Breast epithelium (tissue), 4 donors: ENCODE measurements at places on chromosomes 2 and 18. TPM values are rescaled to one million over a fixed set of nuclear protein-coding genes. Genes with fewer than 3 reads are reported as not detected.

The SCN9A gene
- 3.5 TPM for total RNA-seq

The KCNIP3 gene
- total RNA-seq, result 30.1 TPM

The EMX1 gene
- 0.44 TPM for total RNA-seq

The IL36RN gene
- total RNA-seq, result not detected

The UGT1A4 gene
- total RNA-seq, result not detected

The ST6GAL2 gene
- 2.3 TPM for total RNA-seq

The MDH1 gene
- 147 TPM for total RNA-seq

The NAT8 gene
- not detected for total RNA-seq

The AGAP1 gene
- 25.9 TPM for total RNA-seq

DNA sequence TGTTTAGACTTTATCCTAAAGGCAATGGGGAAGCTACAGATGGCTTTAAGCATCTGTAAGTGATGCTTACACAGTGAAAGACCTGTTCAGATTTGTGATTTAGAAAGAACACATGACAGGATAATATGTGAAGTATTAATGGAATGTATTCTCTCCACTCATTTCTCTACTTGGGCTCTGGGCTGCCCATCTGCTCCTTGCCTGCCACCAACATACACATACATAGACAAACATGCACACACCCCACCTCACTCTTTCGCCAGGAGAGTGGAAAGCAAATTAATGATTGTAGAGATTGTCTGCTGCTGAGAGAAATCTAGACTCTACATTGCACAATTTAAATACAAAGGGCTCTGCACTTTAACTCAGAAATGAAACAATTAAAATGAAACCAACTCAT, 61.0 kb upstream of the NFE2L2 start:
- DNase-seq, result no peak

GRCh38 chr2:218270721-218271486, 585 bp downstream of the PNKD start:
- no peak for DNase-seq

- no peak for DNase-seq
Observed at GRCh38 chr2:70440621-70441020, 113.0 kb downstream of the TGFA start.

- DNase-seq, result no peak
Observed at GRCh38 chr2:150963336-150963735, 298.3 kb downstream of the RBM43 start.

DNA sequence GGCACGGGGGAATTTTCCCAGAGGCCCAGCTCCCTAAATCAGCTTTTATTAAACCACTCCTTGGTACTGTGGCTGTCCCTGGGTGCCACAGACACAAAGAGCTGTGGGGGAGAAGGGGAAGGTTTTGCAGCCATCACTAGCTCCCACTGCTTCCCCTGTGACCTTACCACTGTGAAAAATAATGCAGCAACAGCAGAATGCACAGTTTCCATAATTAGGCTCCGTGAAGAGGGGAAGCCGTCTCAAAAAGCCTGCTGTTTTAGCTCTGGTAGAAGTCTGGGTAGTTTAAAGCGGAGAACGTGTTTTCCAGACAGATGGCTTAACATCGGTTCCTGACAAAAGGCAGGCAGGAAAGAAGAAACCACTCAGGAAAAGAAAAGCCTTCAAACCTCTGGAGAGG, 27.5 kb upstream of the CAB39 start:
- DNase-seq, result no peak

GRCh38 chr2:134360745-134361487, 107.0 kb downstream of the MGAT5 start:
- no peak for DNase-seq

GRCh38 chr18:11860594-11861450, 9.6 kb downstream of the CHMP1B start:
- DNase-seq, result no peak

DNA sequence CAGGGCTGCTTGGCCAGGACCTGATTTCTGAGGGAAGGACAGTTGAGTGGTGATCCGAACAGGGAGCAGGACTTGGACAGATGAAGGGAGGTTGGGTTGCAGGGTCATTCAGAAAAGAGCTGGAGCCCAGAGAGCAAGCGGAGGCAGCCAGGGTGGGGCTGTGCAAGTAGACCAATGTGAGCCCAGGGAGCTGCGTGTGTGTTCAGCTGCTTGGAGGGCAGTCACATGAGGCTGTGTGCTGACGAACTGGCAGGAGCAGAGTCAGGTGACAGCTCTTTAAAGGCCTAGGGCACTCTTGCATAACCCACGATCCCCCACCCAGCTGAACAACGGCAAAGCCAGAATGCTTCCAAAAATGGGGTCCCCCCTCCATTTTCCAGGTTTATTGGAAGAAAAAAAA, 4.6 kb upstream of the MLPH start:
- peak; percentile 80 for DNase-seq

- DNase-seq, result no peak
Observed at GRCh38 chr2:36982467-36982866, 16.1 kb upstream of the STRN start.

GRCh38 chr2:160837416-160837815, 322.8 kb upstream of the TANK start:
- DNase-seq, result no peak

DNA sequence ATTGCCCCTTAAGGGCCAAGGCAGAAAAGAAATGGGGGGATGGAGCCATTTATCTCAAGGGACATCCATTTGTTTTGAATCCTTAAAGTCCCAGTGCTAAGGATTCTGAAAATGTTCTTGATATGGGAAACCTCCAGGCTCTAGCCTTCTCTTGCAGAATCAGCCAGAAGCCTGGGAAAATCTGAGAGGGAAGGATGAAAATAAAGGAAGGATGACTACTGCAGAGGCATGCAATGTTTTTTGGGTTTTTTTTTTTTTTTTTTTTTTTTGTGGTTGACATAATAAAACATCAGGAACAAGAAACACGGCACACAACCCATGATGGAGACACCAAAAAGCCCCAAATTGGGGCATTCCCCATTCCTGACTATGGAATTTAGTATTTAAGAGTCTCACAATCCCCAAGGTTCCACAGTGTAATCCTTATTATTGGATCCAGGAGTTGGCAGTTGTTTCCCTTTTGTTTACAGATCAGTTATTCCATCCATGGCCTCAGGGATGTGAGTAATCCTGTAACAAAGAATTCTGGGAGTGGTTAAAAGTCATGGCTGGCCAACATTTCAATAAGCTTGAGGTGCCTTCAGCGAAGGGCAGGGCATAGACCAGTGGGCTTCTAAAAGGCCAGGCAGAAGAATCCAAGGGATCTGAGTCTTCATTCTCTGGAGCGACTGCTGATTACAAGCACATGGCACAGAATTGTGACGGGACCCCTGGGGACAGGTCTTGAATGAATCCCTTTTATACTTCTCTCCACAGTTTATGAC, 337.5 kb downstream of the GULP1 start:
- no peak for DNase-seq

- DNase-seq, result no peak
Observed at GRCh38 chr2:109333414-109334210, 204.6 kb downstream of the SH3RF3 start.

- no peak for DNase-seq
Observed at GRCh38 chr18:5288517-5288935, 7.0 kb downstream of the ZBTB14 start.

DNA sequence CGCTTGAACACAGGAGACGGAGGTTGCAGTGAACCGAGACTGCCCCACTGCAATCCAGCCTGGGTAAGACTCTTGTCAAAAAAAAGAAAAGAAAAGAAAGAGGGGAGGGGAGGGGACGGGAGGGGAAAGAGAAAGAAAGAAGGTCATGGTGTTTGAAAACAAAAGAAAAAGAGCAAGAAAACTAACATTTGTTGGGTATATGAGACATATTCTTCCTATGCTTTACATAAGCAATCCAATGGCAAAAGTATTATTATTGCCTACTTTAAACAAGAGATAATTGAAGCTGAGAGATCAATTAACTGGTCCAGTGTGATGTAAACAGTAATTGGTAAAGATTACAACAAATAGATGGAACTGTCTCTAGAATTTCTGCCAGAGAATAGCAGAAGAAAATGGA, 157.3 kb downstream of the ZRANB3 start:
- no peak for DNase-seq

GRCh38 chr2:62471816-62472215, 34.2 kb downstream of the TMEM17 start:
- DNase-seq, result no peak

- DNase-seq, result no peak
Observed at GRCh38 chr2:74128206-74128605, 19.5 kb downstream of the BOLA3 start.

- no peak for DNase-seq
Observed at GRCh38 chr2:58155160-58155778, 85.9 kb downstream of the FANCL start.

GRCh38 chr2:121699421-121700333, 37.0 kb downstream of the NIFK start:
- peak; percentile 37 for DNase-seq

DNA sequence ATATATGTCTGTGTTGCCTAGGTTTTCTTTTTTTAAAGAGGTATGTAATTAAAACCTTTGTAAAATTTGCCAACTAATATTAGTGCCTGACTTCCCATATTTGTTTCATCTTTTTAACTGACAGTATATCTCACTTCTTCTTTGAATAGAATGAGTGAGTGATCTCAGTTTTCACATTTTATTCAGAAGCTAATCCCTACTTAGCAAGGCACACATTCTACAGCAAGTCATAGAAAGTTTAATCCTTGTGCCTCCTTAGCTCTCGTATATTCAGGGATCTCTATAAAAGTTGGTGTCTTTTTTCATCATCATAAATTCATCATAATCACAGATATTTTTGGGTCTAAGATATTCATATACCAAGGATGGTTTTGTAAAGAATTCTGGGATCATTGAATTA, 66.6 kb downstream of the RIF1 start:
- DNase-seq, result no peak

- DNase-seq, result no peak
Observed at GRCh38 chr2:3314626-3315025, 63.0 kb downstream of the EIPR1 start.

GRCh38 chr2:62923881-62924280, 126.7 kb upstream of the OTX1 start:
- no peak for DNase-seq
